Osteoblast (primary cell): ENCODE measurements at places on chromosomes 2 and 18. TPM values are rescaled to one million over a fixed set of nuclear protein-coding genes. Genes with fewer than 3 reads are reported as not detected.

DNA sequence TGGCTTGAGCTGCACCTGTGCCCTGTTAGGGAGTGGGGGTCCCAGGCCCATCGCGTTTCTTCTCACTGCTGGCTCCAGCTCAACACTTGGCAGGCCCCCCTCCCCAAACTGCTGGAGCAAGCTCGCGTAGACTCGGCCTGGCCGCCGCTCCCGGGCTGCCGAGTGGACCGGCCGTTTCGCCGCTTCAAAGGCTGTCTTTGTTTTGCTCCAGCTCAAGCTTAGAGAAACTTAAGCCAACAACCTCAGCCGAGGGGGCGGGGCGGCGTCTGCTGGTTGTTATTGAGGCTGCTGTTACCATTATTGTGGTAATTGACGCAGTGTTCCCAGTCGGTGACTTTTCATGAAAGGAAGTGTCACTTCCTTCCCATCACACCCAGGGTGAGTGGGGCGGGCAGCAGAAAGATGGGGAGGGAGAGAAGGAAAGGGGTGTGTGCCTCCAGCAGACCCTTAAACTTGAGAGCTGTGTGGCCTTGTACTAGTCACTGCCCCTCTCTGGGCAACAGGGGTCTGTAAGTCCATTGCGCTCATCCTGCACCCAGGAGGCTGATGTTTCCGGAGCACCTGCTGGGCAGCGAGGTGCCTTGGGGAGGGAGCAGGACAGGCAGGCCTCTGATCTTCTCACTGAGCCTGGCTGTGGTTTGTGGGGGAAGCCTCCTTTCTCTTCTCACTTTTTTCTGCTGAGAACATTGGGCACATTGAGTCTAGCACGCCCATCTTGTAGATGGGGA lies 2.1 kb downstream of the ARID5A start:
- DNase-seq: peak; percentile 44

DNA sequence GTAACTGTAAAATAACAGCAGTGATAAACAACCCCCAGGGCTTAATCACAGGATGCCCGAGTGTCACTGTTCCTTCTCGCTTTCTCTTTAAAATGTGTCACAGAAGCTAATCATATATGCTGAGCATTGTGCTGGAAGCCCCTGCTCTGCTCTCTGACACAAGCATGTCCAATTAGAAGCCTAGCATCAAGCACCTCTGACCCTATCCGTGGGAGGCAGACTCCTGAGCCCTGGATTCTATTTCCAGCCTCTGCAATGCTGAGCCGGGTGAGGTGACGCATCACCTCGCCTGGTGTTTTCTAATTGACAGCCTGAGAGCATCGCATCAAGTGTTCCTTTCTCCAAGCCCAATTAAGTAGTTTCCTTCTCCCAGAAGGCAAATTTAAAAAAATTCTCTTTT lies 19.7 kb upstream of the SCG2 start:
- DNase-seq: no peak

- DNase-seq: peak; percentile 96
Measured at GRCh38 chr2:239025096-239025801, 177.4 kb downstream of the TWIST2 start.

GRCh38 chr2:211867845-211868451 lies 670.7 kb downstream of the ERBB4 start:
- no peak for DNase-seq

- DNase-seq: no peak
Measured at GRCh38 chr2:191488135-191488534, 189.8 kb upstream of the NABP1 start.

- DNase-seq: peak; percentile 74
Measured at GRCh38 chr2:176729706-176730569, 460.7 kb downstream of the MTX2 start.

GRCh38 chr2:5538772-5539171 lies 153.4 kb upstream of the SOX11 start:
- no peak for DNase-seq

DNA sequence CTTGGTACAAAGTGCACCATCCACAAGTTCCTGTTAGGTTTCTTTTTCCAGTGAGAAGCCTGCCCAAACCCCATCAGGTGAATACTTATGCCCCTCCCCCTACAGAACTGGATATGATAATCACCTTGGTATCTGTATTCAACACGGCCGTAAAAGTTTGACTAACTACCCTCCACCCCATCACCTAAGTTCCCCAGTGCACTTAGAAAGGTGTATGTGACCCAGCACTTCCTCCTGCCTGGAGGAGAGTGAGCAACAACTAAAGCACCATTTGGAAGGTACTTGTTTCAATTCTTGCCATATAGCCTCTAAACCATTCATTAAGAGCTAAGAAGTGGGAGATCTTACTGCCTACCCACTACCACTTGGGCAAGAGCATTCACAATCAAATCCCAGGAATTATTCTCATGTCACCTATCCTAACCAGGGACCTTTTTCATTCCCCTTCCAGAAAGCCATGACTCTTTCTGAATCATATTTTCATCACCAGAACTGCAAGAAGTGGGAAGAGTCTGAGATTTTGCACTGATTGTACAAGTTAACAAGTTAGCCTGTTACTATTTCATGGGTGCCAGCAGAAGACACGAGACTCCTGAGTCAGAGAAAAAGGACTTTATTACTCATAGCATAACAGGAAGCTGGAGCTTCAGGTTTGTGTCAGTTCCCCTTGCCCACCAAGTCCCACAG lies 53.5 kb upstream of the NDUFV2 start:
- peak; percentile 82 for DNase-seq

The DQX1 gene
- not detected in 2 replicates for total RNA-seq

The STPG4 gene
- 0.59 and 0.72 TPM in 2 replicates for total RNA-seq

The SPC25 gene
- 0.88 and 1.1 TPM in 2 replicates for total RNA-seq

DNA sequence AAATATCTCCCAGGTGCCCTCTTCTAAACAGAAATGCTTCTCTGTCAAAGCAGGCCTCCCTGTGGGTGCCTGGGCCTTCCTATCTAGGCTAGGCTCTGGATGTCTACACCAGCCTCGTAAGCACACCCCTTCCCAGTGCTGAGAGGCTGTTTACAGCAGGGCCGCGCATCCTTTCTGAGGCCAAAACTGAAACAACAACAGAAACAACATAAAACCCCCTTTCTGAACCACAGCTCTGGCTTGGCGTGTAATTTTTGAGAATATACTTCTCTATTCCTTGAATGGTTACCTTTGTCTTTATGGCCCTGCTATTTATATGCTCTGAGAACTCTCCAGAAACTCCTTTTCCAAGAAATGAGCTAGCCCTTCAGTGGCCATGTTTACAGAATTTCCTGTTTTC lies 118.4 kb downstream of the BCL2L11 start:
- DNase-seq: no peak

The BBS5 gene
- total RNA-seq: 5.8 and 9.1 TPM in 2 replicates

The TUBB8B gene
- total RNA-seq: not detected in 2 replicates

- peak; percentile 98 for DNase-seq
Measured at GRCh38 chr2:950080-950966, at the start of gene SNTG2. Gene SNTG2, plus strand, starts transcription at chr2:950849. Its CDS starts 148 bp downstream, at chr2:950997.

The DSC3 gene
- under 0.01 TPM in 2 replicates for total RNA-seq

The SDC1 gene
- total RNA-seq: 7.6 and 11.8 TPM in 2 replicates

- DNase-seq: no peak
Measured at GRCh38 chr2:11011359-11011758, 99.6 kb downstream of the KCNF1 start.

The GULP1 gene
- 21.7 and 23.0 TPM in 2 replicates for total RNA-seq

DNA sequence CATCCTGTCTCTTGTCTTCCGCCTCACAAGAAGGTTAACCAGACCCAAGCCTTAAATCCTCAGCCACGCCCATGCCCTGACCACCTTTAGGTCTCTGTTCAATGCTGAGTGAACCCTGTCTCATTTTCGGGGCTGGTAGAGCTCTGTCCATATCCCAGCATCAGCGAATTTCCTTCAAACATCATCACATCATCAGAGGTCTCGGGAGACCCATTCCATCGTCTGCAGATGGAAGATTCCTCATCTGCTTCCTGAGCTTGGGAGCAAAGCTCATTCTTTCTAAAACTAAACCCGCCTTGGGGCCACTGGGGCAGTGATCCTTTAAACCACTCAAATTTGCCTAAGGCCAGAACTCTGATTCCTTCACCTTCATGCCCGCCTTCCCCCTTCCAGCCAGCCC lies 173.7 kb downstream of the TTC32 start:
- no peak for DNase-seq

DNA sequence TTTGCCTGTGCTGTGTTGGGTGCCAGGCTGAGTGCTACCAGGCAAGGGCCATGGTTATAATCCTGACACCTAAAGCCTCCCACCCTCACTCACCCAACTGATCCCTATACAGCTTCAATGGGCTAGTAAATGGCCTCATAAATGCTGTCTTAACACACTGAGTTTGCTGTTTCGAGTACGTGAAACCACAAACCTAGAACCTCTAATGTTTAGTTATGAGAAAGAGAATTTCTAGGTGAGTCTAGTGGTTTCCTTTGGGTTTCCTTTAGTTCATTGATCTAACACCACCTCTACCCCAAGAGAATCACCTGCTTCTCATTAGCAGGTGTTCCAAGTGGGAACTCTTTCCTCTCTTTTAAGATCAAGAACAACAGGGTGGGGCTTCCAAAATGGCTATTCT lies 172.0 kb downstream of the MC4R start:
- no peak for DNase-seq

DNA sequence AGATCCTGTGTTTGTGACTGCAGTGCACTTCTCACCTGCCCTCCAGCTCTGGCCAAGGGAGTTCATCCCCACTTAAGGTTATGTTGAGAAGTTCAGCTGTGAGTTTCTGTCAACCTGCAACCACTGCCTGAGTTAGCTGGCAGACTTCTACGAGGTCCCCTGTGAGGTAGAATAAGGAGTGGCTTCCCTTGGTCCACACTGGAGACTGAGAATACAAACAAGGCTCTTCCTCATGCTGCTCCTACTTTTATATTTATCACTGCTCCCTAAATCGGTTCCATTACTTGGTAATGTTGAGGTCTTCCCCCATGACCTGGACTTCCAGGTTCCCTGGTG lies 353.2 kb upstream of the CWC22 start:
- no peak for DNase-seq

DNA sequence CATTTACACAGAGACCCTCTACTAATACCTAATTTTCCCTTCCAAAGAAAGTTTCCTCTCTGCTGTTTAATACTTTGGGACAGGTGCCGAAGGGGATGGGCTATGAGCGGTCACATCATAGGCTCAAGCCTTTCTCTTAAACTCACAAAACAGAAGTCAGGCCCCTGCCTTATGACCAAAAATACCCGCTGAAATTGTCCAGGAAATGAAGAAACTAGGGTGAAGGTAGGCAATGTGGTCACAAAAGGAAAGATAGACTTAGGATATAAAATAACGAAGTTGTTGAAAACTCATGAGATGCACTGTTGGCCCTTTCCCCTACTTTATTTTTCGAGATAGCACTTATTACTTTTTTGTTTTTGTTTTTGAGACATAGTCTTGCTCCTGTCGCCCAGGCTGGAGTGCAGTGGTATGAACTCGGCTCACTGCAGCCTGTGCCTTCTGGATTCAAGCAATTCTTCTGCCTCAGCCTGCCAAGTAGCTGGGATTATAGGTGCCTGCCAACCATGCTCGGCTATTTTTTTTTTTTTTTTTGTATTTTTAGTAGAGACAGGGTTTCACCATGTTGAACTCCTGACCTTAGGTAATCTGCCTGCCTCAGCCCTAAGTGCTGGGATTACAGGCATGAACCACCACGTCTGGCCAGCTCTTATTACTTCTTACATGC lies 16.3 kb downstream of the SLC8A1 start:
- DNase-seq: no peak

The FBXO41 gene
- 0.29 and 0.36 TPM in 2 replicates for total RNA-seq

DNA sequence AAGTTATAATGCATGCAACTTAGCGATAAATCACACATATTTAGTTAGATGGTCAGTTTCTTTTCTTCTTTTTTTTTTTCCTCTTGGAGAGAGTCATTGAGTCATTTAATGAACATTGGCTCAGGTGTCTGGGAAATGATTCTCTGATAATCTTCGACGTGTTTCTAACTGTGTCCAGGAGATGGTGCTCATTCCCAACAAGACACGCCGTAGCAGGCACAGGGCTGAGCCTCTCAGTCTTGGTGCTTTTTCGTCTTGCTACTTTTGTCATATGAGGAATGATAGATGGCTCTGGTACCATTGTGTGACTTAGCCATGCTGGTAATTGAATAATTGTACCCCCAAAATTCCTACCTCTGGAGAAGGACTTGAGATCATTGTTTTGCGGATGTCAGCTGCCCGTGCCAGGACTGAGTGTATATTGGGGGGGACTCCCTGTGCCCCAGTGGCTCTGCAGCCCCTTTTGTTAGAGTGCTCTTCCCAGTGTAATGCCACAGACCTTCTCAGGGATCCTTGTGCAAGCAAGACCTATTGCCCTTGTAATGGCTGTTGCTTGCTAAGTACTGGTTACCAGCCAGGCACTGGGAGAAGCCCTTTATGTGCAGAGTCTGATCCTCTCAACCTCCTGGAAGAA lies 107.6 kb upstream of the CYRIA start:
- DNase-seq: peak; percentile 34
